Omental fat pad (tissue), 4 donors: ENCODE measurements at places on chromosomes 3 and 15.

DNA sequence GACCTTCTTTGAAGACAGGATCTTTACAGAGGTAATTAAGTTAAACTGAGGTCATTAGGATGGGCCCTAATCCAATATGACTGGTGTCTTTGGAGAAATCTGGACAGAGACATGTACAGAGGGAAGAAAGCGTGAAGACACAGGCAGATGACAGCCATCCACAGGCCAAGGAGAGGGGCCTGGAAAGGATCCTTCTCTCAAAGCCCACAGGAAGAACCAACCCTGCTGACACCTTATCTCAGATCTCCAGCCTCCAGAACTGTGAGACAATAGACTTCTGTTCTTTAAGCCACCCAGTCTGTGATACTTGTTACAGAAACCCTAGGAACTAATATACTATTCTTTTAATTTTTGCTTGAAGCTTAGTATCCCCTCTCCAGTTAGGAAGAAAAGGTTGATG lies 74.2 kb downstream of the WDR76 start:
- no peak for DNase-seq

DNA sequence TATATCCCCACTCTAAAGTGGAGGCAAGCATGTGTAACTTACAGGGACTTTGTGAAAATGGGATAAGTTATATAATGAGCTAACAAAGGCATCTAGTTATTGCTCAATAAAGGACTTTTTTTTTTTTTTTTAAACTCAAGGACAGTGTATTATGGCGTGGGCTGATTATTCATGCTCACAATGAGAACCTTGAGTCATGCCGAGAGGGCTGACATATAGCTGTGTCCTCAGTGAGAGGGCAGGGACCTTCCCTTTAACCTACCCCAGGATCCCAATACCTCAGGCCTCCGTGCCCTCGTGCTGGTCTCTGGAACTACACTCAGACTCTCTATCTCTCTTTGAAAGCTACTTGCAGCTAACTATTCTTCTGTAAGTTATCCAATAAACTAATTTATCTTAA lies 319.9 kb upstream of the ICE2 start:
- no peak for DNase-seq

GRCh38 chr3:643376-643775 lies 446.8 kb downstream of the CHL1 start:
- DNase-seq, result no peak

- no peak for DNase-seq
Observed at GRCh38 chr15:64460724-64461720, 644 bp downstream of the ZNF609 start.

DNA sequence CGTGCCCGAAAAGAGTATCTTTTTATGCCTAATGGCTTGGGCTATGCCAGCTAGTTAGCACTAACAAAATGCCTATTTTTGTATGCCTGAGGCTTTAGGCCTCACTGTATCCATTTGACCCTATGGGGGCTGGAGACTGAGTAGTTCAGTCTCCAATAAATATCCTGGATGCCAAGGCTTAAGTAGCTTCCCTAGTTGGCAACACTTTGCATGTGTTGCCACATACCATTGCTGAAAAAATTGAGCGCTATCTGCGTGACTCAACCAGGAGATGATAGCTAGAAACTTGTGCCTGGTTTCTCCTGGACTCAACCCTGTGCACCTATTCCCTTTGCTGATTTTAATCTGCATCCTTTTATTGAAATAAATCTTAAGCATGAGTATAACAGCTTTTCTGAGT lies 58.4 kb upstream of the ATP2C1 start:
- DNase-seq, result no peak

DNA sequence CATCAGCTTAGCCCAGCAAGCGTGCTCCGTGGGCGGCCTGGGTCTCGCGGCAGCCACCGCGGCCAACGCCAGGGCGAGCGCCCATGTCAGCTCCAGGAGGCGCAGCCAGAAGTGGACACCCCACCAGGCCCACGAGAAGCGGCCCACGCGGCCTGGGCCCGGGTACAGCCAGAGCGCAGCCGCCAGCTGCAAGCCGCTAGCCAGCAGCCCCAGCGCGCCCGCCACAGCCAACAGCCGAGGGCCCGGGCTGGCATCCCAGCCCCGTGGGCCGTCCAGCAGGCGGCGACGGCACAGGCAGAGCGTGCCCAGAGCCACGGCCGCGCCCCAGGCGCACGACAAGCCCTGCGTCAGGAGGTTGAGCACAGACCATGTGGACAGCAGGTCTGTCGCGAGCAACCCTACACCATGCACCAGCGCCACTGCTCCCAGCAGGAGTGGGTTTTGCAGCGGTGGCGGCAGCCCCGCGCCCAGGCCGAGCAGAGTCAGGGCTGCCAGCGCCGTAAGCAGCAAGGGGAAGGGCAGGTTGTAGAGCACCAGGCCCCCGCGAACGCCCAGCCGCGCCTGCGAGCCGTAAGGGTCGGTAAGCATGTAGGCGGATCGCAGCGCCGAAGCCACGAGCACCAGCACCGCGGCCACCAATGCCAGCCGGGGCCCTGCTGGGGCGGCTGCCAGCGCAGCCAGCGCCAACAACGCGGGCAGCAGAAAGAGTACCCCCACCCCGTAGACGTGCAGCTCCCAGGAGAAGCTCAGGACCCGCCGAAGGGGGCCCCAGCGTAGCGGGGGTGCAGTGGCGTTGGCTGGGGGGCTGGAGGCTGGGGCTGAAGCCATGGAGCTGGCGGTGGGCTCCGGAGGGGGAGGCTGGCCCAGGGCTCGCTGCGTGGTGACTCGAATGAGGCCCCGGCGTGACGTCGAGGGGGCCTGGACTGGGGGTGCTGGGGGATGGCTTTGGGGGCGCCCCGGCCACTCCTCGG lies 4.9 kb downstream of the PRRT3 start:
- no peak for DNase-seq

GRCh38 chr3:141355242-141355641 lies 13.1 kb upstream of the ZBTB38 start:
- DNase-seq, result no peak

GRCh38 chr3:112530573-112530972 lies 31.2 kb downstream of the ATG3 start:
- DNase-seq, result no peak

- no peak for DNase-seq
Observed at GRCh38 chr3:150247441-150247840, 160.7 kb upstream of the TSC22D2 start.

- DNase-seq, result no peak
Observed at GRCh38 chr15:40567111-40567510, 2.0 kb upstream of the RPUSD2 start.
